WERI-Rb-1 (cell line): ENCODE measurements at places on chromosomes 12 and 14.

DNA sequence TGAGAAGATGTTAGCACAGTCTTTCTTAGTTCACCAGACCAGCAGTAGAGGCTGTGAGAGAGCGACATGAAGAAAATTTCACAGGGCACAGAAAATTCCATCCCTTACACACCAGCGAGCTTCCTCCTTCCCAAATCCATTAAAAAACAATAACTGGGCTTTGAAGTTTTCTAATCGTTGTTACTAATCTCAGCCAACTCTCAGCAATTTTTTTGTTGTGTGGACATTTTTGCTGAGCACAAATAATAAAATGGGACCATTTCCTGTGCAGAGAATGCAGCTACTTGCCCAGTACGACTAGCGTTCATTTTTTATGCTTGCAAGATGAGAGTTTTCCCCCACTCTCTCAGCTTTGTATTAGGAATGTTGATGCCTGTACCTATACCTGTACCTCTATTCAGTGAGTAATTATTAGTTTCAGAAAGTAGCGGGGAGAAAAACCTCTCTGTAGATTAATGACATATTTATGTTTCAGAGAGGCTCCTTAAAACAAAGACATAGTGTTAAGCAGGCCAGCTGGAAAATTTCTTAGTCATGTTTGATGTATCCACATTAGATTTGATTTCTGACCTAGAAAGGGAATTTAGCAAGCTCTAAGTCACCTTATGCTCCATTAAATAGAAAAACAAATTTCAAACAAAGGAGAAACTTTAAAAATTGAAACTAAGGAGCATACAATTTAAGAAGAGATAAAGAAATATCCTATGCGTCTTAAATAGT is 146.5 kb downstream of the SRGAP1 start:
- no peak for DNase-seq

DNA sequence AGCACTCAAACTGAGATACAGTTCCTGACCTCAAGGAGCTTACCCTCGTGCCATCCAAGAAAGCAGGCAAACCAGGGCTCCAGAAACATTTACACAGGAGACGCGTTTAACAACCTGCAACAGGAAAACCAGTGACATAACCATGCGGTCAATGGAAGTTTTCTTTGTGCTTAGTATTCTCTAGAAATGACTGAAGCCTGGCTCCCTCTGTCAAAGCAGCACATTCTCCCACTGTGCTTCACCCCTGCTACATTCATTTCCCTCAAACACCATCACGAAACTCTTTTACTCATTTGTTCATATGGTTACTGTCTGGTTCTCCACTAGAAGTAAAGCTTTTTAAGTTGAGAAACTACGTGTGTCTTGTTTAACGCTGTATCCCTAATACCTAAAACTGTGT is 161.3 kb upstream of the CCND2 start:
- no peak for DNase-seq

- no peak for DNase-seq
These were observed 53.5 kb upstream of the RNU6-8 start for GRCh38 chr14:32256576-32256975.

DNA sequence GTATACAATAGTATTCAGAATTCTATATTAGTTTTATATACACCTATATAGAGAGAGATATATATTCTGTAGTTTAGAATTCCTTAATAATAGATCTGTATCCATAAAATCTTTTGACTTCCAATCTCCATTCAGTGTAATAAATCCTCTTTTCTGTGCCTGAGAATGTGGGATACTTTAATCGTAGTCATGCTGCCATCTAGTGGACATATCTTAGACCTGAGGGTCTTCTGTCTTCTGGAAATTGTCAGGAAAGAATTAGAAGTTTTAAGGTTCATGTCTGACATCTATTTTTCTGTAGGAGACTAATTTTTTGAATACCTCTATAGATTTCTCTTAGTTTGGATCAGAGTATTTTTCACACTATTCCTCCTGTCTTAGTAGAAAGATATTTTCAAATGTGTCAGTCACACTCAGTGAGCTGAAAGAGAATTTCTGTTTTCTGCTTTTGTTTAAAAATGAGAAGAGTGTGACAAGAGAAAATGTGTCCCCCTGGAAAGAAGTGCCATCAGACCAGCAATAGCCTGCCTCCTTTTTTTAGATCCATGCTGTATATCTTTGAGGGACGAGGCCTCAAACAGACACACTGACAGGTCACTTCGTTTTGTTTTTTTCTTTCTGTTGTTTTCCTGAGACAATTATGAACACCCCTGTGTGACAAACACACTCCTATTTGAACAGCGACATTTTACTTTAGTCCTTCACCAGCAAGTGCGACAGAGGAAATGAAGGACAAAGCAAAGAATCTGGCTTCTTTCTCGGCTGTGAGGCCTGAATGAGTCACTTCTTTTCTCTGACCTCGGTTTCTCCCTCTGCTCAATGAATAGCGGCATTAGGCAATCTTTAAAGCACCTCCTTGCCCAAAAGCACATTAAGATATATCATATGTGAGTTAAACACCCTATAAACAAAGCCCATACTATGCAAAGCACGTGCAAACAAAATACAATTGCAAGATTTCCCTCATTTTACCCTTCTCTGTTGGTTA is 96.3 kb downstream of the GALC start:
- no peak for DNase-seq

DNA sequence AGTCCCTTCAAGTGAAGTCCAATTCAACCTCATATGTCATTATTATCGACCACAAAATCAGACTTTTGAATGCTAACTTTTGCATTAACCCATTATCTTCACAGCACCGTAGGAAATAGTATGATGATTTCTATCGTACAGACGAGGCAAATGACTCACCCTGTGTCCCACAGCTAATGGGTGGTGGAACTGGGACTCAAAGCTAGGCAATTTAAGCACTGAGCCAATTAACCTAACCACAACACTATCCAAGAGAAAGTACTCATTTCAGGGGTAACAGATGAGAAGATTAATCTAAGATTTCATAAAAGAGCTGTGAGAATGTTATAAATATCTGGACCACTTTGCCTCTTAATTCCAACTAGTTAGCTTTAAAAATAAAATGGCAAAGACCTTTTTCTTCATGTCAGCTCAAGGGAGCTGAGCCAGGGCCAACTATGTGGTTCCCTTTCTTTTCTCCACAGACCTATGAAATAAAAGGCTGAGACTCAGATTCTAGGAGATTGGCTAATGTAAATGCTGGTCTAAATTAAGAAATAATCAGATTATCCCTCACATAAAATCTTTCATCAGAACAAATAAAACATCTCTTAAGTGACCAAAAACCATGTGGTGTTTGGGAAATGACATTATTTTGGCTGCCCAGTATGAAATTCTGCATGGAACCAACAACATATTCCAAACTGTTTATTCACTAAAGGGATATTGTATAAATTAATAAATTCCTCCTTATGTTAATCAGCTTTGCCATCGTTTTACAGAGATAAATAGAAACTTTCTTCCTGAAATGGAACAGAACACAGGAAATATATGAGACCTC is 4.9 kb downstream of the PTGER2 start:
- DNase-seq = no peak

DNA sequence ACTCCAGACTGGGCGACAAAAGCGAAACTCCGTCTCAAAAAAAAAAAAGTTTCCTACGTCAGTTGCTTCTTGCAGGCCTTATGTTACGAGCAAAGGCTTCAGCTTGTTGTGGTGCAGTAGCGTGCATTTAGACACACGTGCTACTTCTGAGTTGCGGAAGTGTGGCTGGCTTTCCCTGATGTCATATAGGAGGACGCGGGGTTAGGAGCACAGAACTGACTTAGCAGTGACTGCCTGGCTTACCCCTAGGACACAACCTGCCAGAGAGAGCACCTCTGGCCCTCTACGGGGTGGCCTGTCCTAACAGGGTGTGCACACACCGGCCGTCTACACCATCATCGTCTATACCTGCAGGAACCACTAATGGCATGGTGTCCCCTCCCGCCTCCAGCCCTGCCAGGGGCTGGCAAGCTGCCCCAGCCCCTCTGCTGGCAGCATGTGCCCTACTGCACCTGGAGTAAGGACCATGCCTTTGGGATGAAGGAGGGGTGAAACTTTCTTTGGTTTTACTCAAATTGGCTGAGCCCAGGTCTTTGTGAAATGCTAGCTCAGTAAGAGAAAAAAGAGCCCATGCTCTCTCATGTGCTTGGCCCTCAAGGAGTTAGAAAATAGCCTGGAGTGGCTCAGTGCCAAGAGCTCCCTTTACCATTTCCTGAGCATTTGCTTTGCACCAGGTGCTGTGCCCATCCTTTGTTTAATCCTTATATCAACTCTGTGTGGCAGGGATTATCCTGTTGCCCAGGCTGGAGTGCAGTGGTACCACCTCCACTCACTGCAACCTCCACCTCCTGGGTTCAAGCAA is 1.7 kb upstream of the GPR68 start:
- DNase-seq = no peak

GRCh38 chr14:75979648-75980565 is 1.9 kb downstream of the TGFB3 start:
- DNase-seq = no peak

GRCh38 chr12:460261-461230 is 807 bp downstream of the B4GALNT3 start:
- DNase-seq = peak; percentile 18
